Left forelimb (tissue), 1 donor: ENCODE measurements at places on chromosomes 5 and 9.

- no peak for DNase-seq
Measured at GRCh38 chr9:122033775-122034373, 59.2 kb downstream of the TTLL11 start.

- DNase-seq = no peak
Measured at GRCh38 chr5:176440927-176441706, 7.1 kb upstream of the FAF2 start.

DNA sequence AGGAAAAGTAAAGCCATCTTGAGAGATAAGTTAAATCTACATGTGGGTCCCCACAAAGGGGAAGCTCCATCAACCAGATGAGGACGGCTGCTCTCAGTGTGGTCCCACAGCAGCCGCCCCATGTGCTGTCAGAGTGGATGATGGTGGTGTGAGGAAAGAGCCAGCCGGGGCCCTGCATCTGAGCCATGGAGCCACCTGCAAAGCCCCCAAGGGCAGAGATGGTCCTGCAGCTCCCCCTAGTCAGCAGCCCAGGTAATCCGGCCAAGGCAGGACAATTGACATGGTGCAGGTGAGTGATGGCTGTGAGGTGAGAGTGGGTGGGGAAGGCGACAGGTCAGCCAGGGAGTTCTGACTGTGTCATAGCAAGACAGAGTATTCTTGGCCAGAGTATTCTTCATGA, 458.8 kb downstream of the ICE1 start:
- DNase-seq = no peak

DNA sequence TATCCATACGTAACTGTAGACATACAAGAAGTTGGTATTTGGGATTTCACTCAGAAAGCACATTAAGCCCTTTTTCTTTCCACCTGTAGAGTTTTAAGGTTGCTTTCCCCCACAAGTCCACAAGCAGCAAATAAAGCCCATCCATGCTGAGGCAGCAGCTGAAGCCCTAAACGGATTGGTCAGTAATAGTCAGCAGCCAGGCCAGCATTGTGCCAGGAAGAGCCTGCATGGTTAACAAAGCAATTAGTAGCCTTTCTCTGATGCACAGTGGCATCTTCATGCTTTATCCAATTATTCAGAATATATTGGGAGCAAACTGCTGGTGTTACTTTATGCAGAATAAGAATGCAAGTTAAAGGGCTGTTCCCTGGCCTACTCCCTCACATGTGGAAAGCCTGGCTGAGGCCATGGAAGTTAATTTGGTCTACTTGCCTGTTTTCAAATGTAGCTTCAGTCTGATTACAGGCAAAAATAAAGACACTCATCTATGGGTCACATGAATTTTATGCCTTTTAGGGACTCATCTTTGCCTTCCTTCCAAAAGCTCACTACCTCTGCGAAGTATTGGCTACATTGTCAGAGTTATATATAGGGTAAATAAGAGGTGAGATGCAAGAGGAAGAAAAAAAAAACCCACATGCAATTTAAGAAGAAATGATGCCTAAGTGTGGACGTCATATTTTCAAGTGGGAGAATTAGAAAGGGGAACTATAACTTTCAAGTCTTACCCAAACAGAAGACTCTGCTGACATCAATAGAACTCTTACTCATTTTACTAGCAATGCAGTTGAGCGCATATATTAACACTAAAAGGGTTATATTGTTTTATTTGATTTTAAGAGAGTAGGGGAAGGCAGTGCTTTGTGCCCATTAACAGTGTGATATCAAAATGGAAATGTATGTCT, 15.9 kb downstream of the EBF1 start:
- DNase-seq = no peak

GRCh38 chr9:13967011-13967410, 346.9 kb downstream of the NFIB start:
- no peak for DNase-seq

DNA sequence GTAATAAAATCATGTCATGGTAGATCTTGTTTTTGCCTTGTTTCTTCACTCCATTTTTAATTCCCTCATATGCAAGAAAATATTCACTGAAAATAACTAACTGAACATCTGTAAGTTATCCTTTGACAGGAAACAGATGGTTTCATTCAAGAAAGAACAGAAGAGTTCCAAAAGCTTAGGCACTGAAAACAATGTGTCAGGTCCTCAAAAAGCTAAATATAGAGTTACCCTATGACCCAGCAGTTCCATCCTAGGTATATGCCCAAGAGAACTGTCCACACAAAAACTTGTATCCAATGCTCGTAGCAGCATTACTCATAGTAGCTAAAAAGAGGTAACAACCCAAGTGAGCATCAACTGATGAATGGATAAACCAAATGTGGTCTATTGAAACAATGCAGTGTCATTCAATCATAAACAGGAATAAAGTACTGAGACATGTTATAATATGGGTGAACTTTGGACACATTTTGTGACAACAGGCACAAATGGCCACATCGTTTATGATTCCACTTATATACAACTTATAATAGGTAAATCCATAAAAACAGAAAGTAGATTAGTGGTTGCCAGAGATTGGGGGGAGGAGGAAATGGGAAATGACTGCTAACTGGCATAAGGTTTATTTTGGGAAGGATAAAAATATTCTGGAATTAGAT, 231.0 kb downstream of the FRMD3 start:
- no peak for DNase-seq

DNA sequence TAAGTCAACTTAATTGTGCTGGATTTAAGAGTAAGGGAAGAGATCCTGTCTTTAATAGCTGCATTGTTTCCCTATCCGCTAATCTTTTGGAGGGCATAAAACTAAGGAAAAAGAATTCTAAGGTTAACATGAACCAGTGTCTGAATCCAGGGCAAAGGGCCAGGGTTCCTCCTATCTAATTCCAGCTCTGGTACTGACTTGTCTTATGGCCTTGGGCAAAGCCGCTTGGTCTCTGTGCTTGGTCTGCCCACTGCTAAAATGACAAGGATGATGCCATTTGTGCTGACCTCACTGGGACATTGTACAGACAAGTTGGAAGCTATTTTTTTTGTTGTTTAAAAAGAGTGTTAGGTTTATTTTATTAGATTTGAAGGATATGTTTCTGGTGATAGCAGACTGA, 334.7 kb upstream of the PIK3R1 start:
- DNase-seq = no peak

- DNase-seq = no peak
Measured at GRCh38 chr9:35350827-35351549, 138.9 kb upstream of the RUSC2 start.

DNA sequence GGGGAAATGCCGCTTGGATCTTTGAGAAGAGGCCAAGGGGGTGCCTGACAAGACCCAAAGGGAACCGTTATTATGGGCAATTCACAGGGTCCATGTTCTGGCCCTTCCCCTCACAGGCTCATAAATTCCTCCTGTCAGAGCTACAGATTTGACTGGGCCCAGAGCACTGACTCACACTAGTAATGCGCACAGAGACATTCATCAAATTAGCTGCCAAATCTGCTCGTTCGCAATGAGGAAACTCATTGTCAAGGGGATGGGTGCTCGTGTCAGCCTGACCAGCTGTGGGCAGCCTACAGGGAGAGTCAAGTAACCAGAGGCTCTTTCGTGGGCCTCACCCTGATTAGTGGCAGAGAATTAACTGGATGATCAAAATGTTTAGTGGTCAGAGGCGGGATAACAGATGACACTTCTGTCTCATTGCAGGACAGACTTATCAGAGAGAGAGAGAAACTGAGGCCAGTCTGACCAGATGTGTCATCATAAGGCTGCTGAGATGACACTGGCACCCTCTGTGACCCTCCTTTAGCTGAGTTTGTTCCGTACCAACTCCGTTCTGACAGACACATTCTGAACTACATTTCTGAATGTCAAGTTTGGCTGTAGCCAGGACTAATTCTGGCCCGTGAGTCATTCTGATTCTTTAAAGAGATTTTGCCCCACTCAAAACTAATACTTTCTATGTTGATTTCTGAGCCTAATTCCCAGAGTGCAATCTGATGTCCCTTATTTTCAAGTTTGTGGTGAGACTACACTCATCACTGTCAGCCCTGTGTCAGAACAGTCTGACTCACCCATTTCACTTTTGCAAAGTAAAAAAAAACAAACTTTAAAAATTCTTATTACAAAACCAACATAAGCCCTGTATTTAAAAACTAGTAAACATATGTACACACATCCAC, 377.1 kb downstream of the ACTL7B start:
- DNase-seq = no peak

- DNase-seq = no peak
Measured at GRCh38 chr9:87337335-87338087, 160.2 kb upstream of the DAPK1 start.

- no peak for DNase-seq
Measured at GRCh38 chr5:133063965-133064364, 12.2 kb downstream of the HSPA4 start.

- no peak for DNase-seq
Measured at GRCh38 chr9:110526426-110526825, 53.1 kb downstream of the SVEP1 start.

- DNase-seq = no peak
Measured at GRCh38 chr9:88521308-88521707, 13.7 kb upstream of the NXNL2 start.

DNA sequence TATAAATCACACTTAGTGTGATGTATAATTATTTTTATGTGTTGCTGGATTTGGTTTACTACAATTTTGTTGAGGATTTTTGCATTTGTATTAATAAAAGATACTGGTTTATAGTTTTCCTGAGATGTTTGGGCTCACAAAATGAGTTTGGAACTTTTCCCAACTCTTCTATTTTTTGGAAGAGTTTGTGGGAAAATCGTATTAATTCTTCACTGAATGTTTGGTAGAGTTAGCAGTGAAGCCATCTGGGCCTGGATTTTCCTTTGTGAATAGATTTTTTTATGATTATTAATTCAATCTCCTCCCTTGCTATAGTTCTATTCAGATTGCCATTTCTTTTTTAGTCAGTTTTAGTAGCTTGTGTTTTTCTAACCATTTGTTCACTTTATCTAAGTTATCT, 201.7 kb upstream of the NFIL3 start:
- DNase-seq = no peak

GRCh38 chr5:4630031-4630430, 510.1 kb upstream of the ADAMTS16 start:
- DNase-seq = no peak

GRCh38 chr5:100590867-100591266, 55.7 kb downstream of the FAM174A start:
- DNase-seq = no peak

DNA sequence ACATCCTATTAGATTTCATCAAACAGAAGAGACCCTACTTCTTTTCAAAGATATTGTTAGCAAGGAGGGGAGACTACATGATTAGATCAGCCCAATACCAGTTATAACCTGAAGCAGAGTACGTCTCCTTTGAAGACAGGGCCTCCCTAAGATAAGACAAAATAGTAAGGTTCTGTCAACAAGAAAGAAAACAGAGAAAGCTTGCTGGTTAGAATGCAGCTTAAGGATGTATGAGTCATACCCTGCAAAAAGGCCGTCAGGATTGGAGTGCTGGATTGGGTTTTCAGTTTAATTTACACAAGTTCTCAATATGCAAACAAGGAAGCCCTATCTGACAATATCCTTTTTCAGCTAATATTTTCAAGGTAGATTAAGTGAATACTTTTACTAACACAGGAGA, 1581.2 kb upstream of the WWC1 start:
- DNase-seq = no peak

- DNase-seq = no peak
Measured at GRCh38 chr5:111887706-111888105, 130.7 kb upstream of the NREP start.

DNA sequence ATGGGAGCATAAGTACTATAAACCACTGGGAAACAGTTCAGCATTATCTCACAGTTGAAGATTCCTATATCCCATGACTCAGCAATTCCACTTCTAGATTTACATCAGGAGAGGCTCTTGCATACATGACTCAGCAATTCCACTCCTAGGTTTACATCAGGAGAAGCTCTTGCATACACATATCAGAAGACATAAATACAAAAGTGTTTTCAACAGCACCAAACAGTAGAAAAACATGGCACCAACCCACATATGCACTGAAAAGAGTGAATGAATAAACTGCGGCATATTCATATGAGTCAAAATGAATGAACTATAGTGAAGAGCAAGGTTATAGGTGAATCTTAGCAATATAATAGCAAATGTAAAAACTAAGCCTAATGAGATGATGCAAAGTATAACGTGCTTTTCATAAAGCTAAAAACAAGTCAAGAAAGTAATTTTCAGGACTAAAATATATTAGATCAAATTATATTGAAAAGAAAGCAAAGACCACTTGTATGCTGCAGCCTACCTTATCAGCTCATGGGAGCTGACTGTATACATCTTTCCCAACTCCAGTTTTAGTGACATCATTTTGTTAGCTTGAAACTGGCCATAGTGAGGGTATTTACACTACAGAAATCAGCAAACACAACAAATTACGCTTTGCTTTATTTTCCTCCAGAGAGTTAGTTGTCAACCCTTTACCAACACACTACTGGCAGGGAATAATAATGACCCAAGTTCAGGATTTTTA, 95.8 kb downstream of the ANKRD18B start:
- no peak for DNase-seq

DNA sequence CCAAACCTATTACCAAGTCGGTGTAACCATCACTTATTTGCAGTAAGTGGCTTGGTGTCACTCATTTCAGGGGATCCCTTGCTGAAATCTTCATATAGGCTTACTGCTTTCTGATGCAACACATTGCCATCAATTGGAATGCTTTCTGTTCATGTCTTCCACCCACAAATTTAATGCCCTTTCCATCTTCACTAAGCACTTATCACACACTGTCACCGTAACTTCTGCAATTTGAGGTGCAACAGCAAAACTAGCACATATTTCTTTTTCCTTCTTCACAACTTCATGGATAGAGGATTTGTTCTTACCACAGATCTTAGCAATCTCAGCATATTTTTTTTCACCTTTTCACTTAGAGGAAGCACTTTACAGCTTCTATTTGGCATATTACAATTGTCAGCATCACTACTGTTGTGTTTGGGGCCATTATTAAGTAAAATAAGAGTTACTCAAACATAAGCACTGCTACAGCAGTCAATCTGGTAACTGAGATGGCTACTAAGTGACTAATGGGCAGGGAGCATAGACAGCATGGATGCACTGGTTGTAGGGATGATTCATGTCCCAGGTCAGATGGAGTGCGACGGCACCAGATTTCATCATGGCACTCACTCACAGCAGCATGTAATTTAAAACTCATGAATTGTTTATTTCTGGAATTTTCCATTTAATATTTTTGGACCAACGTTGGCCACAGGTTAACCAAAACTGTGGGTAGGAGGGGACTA, 70.1 kb downstream of the PIP5K1B start:
- no peak for DNase-seq

GRCh38 chr9:17487467-17487866, 91.4 kb upstream of the SH3GL2 start:
- no peak for DNase-seq
